ENCODE measurements at places on chromosomes 11 and 22.

- DNase-seq = no peak
Observed at GRCh38 chr11:20008190-20008870, 151.9 kb downstream of the DBX1 start.

- no peak for DNase-seq
Observed at GRCh38 chr11:14687943-14688627, 44.5 kb downstream of the PDE3B start.

GRCh38 chr22:23571486-23571885 lies 8.6 kb downstream of the IGLL1 start:
- DNase-seq = no peak

DNA sequence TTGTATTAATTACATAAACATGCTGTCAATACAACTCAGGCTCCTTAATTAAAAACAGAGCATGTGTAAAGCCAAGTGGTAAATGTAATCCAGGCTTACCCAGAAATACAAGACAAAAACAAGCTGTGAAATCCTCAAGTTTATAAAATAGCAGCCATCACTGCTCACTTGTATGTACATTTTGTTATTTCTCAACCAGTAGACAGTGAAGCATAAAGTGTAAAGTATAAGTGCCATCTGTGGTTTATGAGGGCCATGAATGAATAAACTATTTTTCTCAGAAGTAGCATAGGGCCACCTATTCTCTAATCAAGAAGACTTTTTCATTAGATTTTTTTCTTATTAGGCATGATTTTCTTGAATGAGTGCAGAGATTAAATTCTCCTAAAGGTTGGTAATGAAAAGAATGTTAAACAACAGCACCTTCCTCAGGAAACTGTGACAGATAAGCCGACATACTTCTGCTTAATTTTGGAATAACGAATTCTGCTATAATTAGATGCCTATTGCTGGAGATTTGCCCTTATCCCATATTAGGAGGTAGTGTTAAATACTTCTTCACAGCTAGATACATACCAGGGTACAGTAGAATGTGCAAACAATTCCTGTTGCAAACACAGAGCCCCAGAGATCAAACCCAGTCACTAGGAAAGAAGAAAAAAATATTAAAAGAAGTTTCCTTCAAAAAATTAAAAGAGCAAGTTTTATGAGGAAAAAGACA lies 13.0 kb downstream of the SLC5A12 start:
- DNase-seq = no peak

DNA sequence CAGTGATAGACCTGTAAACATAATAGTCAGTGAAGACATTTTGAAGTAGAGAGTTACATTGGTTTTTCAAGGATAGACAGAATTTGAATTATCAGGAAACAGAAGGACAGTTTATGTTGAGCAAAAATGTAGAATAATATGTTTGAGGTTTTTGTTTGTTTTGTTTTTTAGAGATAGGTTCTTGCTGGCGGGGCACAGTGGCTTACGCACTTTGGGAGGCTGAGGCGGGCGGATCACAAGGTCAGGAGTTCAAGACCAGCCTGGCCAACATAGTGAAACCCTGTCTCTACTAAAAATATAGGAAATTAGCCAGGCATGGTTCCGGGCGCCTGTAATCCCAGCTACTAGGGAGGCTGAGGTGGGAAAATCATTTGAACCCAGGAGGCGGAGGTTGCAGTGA lies 35.6 kb downstream of the BCL2L13 start:
- no peak for DNase-seq

GRCh38 chr11:9858822-9859221 lies 194.9 kb downstream of the SWAP70 start:
- no peak for DNase-seq
